ENCODE measurements at places on chromosomes 7 and 10.
A peak's percentile ranks its signal among the peaks of the same experiment; 100 is the strongest.

DNA sequence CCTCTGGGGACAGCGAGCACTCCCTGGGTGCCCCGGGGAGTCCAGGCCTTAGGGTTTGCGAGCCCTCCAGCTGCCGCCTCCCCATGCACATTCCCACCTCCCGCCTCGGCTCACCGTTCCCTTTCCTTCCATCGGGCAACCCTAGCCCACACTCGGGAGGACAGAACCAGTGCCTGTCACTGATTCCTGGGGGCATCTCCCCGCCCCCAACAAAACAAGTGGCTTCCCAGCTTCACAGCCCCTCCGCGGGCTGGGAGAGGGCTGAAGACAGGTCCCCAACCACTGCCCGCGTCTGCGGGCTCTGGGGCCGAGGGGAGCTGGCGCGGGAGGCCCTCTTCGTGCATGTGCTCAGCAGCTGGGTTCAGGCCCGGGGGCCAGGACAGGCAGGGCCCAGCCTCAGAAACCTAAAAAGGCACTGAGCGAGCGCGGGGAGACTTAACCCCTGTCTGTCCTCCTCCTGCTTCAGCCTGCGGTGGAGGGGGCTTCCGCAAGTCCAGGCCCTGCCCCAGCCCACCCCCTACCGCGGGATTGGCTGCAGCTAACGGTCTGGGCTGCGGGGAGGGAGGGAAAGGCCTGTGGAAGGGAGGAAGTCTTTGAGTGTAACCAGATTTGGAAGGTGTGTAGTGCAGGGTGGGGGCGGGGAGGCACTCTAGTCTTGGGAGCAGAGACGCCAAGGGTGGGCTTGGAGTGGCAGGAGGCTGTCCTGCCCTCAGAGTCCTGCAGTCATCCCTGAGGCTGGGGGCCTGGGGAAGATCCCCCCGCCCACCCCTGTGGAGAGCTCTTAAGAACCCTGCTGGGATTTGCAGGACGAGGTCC lies 1.2 kb downstream of the FLNC start:
- no peak for DNase-seq

DNA sequence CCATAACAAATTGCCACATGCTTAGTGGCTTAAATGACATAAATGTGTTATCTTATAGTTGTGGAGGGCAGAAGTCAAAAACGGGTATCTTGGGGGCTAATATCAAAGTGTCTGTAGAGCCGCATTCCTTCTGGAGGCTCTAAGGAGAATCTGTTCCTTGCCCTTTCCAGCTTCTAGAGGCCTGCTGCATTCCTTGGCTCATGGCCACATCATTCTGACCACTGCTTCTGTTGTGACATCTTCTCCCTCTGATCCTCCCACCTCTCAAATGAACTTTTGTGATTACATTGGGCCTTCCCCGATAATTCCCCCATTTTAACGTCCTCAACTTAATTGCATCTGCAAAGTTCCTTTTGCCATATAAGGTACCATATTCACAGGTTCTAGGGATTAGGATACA lies 76.1 kb downstream of the CYP26A1 start:
- no peak for DNase-seq

GRCh38 chr7:91114232-91114631 lies 150.0 kb upstream of the FZD1 start:
- DNase-seq: peak; percentile 68

DNA sequence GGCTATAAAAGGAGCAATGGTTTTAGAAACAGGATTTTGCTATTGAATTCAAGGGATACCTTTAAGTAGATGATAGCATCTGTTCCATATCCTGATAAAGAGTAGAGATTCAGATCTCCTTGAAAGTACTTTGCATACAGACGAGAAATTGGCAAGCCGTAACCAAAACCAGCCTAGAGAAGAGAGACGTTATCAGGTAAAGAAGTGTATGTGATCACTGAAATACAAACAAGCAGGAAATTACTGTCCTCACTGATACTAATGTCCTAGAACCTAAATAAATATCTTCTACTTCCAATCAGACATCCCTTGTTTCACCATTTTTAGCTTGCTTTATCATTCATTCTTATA lies 9.4 kb downstream of the PDK4 start:
- DNase-seq: no peak

- peak; percentile 38 for DNase-seq
Observed at GRCh38 chr10:53839440-53840039, 961.5 kb downstream of the PCDH15 start.

- DNase-seq: no peak
Observed at GRCh38 chr10:74957285-74957961, 131.0 kb downstream of the KAT6B start.

DNA sequence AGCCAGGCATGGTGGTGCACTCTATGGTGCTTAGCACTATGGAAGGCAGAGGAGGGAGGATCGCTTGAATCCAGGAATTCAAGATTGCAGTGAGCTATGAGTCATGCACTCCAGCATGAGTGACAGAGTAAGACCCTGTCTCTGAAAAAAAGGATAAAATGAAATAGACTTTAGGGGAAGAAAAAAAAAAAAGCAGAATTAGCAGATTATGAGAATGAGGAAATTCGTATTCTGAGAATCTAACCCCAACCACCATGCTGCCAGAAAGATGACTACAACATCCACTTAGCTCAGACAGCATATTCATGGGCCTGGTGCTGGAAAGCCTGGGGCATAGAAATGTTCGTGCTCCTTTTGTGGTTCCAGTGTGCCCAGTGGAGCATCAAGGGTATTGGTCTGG lies 63.3 kb downstream of the TMEM26 start:
- DNase-seq: no peak

DNA sequence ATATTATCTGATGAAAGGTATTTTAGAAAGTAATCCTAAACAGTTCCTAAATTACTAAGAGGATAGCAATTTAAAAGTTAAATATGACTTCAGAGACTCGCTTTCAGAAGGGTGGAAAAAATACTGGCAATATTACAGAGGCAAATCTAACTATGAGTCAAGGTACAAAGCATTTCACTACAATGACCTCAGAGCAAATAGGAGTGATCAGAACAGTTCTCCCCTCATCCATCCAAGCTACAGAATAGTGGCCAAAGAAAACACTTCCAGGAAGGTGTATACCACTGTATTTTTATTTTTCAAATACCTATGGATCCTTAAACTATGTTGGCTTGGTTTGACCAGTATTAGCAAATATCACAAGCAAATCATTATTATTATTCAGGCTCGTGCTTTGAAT lies 112.8 kb upstream of the ODAD2 start:
- DNase-seq: no peak

DNA sequence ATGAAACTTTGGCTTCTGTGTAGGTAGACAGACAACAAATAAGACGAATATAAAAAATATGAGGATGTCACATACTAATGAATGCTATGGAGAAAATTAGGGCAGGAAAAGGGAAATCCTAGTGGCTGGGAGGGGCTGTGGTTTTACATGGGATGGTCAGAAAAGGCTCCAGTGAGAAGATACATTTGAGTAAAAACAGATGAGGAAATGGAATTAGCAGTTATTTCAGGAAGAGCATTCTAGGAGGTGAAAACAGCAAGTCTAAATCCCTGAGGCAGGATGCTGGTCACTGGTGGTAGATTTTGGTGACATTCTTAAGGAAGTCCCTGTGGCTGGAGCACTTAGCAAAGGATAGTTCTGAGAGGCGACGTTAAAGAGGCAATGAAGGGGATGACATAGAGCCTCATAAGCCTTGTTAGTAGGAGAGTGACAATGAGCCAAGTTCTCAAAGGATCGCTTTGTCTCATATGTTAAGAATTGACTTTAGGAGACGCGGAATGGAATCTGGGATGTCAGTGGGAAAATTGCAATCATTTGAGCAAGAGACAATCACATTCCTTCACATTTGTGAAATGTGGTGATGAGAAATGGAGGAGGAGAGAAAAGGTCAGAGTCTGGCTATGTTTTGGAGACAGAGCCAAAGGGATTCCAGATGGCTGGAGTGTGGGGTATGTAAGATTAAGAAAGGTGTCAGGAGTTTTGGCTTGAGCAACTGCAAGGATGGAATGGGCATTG lies 384.7 kb upstream of the FZD8 start:
- DNase-seq: no peak

- DNase-seq: no peak
Observed at GRCh38 chr10:5854131-5854475, 35.6 kb downstream of the ANKRD16 start.

DNA sequence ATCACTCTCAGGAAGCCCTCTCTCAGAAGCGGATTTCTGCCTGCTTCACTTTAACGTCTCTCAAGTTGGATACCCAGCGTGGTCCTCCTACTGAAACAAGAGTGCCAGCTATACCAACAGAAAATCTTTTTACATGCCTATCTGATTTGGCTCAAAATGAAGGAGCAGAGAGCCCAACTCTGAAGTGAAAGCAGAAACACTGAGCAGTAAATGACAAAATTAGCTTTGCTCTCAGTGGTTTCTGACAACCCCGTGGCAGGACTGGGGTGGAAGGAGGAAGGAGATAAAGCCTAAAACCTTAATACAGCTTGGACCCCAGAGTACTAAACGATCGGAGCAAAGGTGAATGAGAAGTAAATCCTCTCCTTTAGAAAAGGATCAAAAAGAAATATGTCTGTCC lies 25.1 kb upstream of the GPR37 start:
- DNase-seq: no peak

GRCh38 chr10:108975459-108976058 lies 947.8 kb downstream of the XPNPEP1 start:
- no peak for DNase-seq

GRCh38 chr10:21202776-21203462 lies 305.8 kb upstream of the NEBL start:
- DNase-seq: no peak

GRCh38 chr7:14270099-14270498 lies 280.6 kb upstream of the ETV1 start:
- no peak for DNase-seq

DNA sequence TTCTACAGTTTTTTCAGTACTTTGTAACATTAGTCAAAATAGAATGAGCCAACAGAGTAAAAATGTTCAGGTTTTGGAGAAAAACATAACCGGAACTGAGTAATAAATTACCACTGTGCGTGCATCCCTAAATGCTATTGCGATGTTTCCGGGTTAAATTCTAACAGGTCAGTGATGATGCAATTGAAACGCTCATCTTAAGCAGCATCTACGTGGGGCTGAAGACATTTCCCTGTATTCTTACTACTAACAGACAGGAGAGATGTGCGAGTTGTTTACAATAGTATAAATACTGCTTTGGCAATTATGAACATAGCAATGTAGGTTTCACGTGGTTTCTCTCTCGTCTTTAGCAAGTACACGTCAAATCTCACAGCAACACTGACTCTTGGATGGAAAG lies 149.4 kb downstream of the USP6NL start:
- DNase-seq: no peak

GRCh38 chr7:98066934-98067507 lies 39.6 kb upstream of the LMTK2 start:
- DNase-seq: no peak

DNA sequence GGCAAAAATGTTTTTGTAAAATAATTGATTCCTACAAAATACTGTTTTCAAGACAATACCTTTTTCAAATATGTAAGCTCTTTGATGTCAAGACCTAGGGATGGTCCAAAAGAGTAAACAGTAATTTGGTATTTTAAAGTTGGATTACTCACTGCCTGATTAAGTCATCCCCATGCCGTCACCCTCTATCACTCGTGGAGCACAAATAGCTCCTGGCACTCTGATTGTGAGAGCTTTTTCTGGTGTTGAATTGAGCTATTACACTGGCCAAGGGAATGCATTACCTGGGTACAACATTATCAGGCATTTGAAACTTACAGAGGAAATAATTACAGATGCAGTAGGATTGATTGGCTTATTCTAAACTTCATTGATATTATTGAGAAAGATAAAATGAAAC lies 231.9 kb upstream of the GRM3 start:
- DNase-seq: no peak

DNA sequence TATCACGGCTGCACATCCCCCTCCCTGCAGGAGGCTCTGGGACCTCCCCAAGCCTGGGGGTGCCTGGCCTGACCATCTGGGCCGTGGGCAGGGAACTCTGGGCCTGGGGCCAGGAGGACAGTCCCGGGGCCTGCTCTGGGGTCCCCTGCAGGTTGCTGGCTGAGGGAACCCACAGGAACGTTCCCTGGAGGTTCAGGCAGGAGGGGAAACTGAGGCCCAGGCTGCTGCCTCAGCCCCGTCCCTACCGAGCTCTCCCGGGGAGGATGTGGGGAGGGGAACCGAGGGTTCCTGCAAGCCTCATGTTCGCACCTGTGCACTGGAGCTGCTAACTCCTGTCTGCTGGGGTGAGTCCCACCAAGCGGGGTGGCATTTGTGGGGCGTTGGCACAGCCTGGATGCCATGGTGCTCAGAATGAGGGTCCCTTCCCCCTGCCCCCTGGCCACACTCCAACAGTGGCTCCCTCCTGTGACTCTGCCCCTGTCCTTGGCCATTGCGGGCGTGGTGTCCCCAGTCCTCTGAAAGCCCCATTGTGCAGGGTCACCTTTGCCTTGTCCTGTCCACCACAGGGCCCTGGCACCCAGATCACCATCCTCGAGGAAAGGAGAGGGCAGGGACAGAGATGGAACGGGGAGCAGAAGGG lies 9.4 kb downstream of the ELFN1 start:
- DNase-seq: no peak

DNA sequence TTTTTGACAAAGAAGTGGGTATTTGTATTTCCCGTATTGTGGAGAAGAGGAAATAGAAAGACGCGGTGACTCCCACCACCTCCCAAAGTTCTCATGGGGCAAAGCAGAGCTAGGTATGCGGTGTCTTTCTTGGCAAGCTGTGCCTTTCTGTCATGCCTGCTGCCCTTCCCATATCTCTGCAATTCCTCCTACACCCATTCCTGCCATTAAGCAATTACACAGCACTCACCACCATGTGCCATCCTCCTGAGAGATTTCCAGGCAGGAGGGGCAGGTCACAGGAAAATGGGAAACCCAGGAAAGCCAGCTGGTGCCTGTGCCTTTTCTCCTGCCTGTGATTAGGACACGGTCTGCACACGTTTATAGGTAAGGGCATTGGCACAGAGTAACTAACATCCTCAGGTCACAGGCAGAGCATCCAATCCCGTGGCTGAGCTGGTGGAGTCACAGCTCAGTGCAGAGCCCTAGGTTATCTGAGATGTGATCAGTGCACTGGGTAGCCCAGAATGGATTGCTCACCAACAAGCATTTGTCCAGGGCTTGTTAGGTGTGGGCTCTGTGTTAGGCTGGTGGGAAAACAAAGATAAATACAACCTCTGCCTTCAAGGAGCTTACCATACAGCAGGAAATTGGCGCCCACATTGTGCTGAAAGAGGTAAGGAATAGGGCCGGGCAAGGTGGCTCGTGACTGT lies 9.4 kb upstream of the CRTAC1 start:
- no peak for DNase-seq

- peak; percentile 61 for DNase-seq
Observed at GRCh38 chr7:103447073-103447960, 1.3 kb upstream of the SLC26A5 start.

GRCh38 chr10:18164748-18165361 lies 24.6 kb downstream of the CACNB2 start:
- DNase-seq: no peak
